ENCODE measurements at places on chromosomes 16 and 17. TPM values are rescaled to one million over a fixed set of nuclear protein-coding genes. Genes with fewer than 3 reads are reported as not detected.

DNA sequence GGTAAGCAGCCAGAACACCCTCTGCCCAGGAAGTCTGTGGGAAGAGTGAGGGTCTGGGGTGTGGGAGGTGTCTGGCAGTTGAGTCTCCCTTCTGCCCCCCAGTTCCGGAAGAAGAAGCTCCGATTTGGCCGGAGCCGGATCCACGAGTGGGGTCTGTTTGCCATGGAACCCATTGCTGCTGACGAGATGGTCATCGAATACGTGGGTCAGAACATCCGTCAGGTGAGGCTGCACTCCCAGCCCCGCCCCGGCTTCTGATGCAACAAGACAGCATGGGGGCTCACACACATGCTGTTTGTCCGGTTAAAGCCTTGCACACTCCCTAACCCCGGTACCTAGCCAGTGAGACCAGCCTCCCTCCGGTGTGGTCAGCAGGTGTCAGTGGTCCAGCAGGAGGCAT, 4.0 kb upstream of the HSD3B7 start:
- no peak for DNase-seq
- H3K4me1 ChIP-seq: no peaks in the 10 kb centered on the region
- H3K27ac ChIP-seq: no peak overlapping the region
- H3K36me3 ChIP-seq: peaks cover 39% of the 10 kb centered on the region

DNA sequence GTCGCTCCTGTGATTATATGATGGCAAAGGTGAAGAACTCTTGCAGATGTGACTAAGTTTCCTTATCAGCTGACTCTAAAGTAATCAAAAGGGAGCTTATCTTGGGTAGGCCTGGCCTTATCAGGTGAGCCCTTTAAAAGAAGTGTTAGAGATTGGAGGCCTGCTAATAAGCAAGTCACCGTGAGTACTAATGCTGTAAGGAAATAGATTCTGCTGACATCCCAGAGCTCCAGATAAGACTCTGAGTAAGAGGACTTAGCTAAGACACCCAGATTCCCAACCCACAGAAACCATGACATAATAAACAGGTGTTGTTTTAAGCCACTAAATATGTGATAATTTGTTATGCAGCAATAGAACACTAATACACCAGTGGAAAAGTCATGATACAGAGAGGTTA, 99.9 kb upstream of the FAM20A start:
- DNase-seq: no peak
- no peaks in the 10 kb centered on the region for H3K4me1 ChIP-seq
- H3K4me3 ChIP-seq: no peak overlapping the region
- no peaks in the 10 kb centered on the region for H3K36me3 ChIP-seq
- H3K27ac ChIP-seq: no peak overlapping the region

GRCh38 chr16:30398661-30399434, 3.6 kb downstream of the ZNF48 start:
- H3K27me3 ChIP-seq: no peaks in the 10 kb centered on the region
- H3K27ac ChIP-seq: no peak overlapping the region
- H3K36me3 ChIP-seq: no peaks in the 10 kb centered on the region

GRCh38 chr17:31715446-31715845, 143.6 kb downstream of the COPRS start:
- no peaks in the 10 kb centered on the region for H3K36me3 ChIP-seq
- H3K27ac ChIP-seq: no peak overlapping the region
- no peak overlapping the region for H3K4me3 ChIP-seq
- no peaks in the 10 kb centered on the region for H3K4me1 ChIP-seq

Gene DPEP3
- total RNA-seq: not detected

- no peaks in the 10 kb centered on the region for H3K36me3 ChIP-seq
- H3K4me3 ChIP-seq: no peak overlapping the region
- DNase-seq: peak; percentile 74
- no peaks in the 10 kb centered on the region for H3K4me1 ChIP-seq
Observed at GRCh38 chr16:4200000-4200780, 41.7 kb downstream of the SRL start.

Gene OR1A1
- total RNA-seq: not detected
